Natural killer cell treated with Interleukin-12 subunit alpha and Interleukin-12 subunit beta and Interleukin-15 and Interleukin-18, amount 100 ng/mL, for 72 hours (primary cell): ENCODE measurements at places on chromosomes 3 and 15.

- DNase-seq: no peak
Observed at GRCh38 chr15:71121442-71121841, 6.2 kb downstream of the THSD4 start.

DNA sequence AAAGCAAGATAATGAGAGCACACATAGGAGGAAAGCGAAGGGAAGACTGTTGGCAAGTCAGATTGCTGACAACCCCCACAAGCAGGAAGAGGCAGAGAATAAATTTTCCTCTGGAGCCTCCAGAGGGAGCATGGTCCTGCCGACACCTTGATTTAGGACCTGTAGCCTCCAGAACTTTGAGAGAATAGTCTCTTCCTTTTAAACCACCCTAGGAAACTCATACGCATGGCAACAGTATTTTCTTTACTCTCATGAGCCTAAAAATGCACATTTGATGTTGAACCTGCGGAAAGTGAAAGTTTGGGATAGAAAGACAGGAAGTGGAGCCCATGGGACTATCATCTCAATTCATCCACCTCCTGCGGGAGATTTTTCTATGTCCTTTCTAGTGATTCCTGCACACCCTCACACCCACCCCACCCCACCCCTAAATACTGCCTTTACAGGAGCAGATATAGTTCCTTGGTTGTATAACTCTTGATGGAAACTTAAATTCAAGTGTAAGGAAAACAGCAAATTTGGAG is 116.7 kb upstream of the LPP start:
- DNase-seq: no peak

GRCh38 chr15:92205255-92205739 is 188.4 kb upstream of the ST8SIA2 start:
- no peak for DNase-seq

- no peak for DNase-seq
Observed at GRCh38 chr15:39404767-39405181, 176.1 kb upstream of the THBS1 start.

DNA sequence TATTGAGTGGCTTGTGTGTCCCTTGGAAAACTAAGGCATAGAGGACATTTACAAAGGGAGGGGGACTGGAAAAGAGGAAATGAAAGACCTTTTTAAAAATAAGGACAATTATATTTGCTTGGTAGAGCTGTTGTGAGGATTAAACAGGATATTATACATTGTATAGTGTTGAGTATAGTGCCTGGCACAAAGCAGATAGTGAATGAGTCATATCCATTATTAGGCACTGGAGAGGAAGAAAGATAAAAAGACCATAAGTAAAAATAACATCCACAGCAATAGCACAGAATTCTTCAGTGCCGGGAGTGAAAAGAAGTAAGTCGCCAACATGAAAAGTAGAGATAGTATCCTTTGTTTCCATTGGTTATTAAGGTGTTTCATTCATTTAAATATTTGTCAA is 623.3 kb downstream of the PDCD6IP start:
- no peak for DNase-seq

- DNase-seq: peak; percentile 87
Observed at GRCh38 chr15:31338879-31339557, 12.4 kb downstream of the KLF13 start.

DNA sequence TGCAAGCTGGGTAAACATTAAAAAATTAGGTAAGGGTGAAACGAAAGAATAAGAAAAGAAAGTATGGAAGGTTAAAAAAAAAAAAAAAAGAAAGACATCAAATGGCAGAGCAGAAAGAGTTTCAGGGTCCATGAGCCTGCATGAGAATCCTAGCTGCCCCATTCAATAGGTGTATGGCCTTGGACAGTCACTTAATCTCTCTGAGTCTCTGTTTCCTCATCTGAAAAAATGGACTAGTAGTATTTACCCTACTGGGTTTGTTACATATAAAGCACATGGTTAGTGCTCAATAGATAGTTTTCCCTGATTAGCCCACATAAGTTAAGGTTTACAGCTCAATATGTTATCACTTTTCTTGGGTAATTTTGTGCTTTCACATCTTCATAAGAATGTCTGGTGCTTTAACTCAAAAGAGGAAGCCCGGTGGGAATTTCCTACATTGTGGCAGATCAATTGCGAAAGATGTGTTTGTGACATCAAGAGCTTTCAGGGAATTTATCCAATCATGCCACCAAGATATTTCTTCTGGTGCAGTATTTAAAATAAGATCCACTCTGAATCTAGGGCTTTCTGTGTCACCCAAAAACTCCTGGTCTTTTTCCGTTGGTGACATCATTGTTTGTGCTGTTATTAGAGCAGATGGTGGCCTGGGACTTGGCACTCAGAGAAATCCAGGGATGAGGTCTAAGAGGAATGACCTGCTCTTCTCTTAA is 57.2 kb upstream of the UBE2E1 start:
- DNase-seq: peak; percentile 73

DNA sequence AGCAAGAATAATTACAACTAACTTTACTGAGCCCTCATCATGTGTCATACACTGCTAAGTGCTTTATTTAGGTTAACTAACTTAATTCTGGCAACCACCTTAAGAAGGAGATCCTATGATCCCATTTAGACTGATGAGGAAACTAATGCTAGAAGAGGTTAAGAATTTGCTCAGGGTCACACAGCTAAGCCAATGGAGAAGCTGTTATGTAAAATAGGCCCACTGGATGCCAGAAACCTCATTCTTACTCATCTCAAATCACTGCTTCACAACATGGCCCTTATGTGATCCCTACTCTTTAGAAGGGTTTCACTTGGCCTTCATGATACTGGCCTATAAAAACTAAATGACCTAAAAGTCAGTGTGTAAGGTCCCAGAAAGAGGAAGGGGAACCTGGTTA is 41.2 kb downstream of the IMPG2 start:
- DNase-seq: no peak

GRCh38 chr3:42873221-42873982 is 2.3 kb downstream of the CYP8B1 start:
- no peak for DNase-seq

DNA sequence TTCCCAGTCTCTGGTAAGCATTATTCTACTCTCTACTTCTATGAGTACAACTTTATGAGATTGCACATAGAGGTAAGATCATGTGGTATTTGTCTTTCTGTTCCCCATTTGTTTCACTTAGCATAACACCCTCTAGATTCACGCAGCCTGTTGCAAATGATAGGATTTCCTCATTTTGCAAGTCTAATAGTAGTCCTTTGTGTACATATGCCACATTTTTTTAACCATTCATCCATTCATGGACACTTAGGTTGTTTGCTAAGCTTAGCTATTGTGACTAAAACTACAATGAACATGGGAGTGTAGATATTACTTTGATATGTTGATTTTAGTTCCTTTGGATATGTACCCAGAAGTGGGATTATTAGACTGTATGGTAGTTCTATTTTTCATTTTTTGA is 717.9 kb upstream of the ALCAM start:
- no peak for DNase-seq

GRCh38 chr3:112778353-112778948 is 68.2 kb downstream of the CD200R1L start:
- no peak for DNase-seq

DNA sequence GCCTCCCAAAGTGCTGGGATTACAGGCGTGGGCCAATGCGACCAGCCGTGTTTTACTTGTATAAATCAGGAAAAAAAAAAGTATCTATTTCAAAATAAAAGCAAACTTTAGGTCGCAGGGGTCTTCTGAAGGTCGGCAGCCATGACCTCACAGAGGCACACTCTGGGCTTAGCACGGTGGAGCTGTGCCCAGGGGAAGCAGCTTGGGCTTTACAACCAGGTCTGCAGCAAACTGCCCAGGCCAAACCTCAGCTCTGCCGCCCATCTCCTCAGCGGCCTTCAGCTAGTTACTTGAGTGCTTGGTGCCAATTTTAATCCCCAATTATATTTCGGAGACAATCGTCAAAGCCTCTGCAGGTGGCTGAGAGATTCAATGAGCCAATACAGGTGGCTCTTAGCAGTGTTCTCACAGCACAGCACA is 30.1 kb downstream of the ZDHHC19 start:
- DNase-seq: no peak
